Endodermal cell (in vitro differentiated cells): ENCODE measurements at places on chromosomes 16 and 17. TPM values are rescaled to one million over a fixed set of nuclear protein-coding genes. Genes with fewer than 3 reads are reported as not detected.

Gene CALCOCO2
- 40.8 to 46.5 TPM (median 45.2 TPM) in 3 replicates for total RNA-seq

DNA sequence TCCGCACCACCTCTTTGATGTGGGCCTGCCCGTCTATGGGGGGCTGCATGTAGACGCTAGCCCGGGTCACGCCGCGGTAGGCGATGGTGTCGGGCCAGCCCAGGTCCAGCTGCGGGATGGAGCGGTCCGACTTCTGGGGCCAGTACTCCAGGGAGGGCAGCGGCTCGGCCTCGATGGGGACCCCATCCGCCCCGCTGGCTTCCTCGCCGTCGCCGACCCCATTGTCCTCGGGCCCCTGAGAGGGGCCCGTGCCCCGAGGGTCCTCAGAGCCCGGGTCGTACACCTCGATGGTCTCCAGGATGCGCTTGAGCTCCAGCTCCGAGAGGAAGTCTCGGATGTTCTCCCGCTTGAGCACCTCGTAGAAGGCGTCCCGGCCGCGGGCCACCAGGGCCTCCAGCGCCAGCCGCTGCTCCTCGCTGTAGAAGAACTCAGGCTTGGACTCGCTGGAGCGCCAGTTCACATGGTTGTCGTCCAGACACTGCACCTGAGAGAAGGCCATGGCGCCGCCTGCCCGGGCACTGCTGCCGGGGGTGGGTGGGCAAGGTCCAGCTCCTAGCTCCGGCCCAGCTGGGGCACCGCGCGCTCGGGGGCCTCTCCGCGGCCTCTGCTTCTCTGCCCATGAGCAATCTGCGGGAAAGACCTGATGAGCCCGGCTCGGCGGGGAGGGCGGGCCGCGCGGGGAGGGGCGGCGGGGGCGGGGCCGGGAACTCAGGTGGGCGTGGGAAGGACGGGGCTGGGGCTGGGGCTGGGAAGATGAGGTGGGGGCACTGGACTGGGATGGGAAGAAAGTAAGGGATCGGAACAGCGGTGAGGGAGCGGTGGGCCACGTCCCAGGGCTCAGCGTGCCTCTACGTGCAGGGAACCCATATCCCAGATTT, 782 bp downstream of the FAM83G start:
- no peaks in the 10 kb centered on the region for H3K27me3 ChIP-seq
- H3K36me3 ChIP-seq = peaks cover 21% of the 10 kb centered on the region
- DNase-seq = peak; percentile 94
- no peak overlapping the region for H3K27ac ChIP-seq
- H3K4me1 ChIP-seq = peaks cover 5% of the 10 kb centered on the region

DNA sequence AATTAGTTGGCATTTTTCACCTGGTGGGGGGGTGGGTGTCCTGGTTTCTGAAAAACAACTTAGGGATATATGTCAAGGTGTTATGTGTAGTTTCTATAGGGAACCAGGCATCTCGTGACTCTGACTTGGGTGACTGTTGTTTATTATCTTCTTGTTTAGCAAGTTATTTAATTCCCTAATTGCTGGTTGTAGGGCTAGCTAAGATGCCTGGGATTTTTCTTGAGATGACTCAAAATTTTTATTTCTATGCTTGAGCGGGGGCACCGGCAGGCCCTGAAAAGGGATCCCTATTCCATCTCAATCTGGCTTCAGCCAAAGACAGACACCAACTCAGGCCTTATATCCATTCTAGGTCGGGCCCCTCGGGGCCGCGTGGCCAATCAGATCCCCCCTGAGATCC, 3.2 kb downstream of the DPH1 start:
- no peak for DNase-seq
- no peaks in the 10 kb centered on the region for H3K27me3 ChIP-seq
- H3K36me3 ChIP-seq = peaks cover 6% of the 10 kb centered on the region
- H3K4me1 ChIP-seq = peaks cover 4% of the 10 kb centered on the region
- H3K4me3 ChIP-seq = no peak overlapping the region

GRCh38 chr17:29514792-29515191, 52.0 kb downstream of the ABHD15 start:
- H3K4me1 ChIP-seq = no peaks in the 10 kb centered on the region
- DNase-seq = no peak
- no peak overlapping the region for H3K4me3 ChIP-seq
- H3K27me3 ChIP-seq = no peaks in the 10 kb centered on the region
- H3K36me3 ChIP-seq = peaks cover 85% of the 10 kb centered on the region

Gene PRPF8
- 298 to 331 TPM (median 318 TPM) in 3 replicates for total RNA-seq

DNA sequence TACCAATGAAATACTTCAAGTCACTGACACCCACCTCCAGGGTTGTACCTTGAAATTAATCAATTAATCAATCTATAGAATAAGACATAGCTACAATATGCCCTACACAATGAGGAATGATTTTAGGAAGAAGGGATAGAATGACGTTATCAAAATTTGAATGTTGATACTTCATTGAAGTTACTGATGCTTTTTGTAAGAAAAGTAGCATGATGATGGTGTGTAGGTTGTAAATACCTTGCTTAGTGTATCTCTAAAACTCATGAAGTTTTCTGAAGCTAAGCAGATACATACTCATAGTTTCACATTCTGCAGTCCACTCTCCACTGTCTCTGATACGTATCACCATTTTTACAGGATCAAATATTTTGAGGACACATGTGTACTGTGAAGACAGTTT, 670.4 kb upstream of the GOT2 start:
- no peak for DNase-seq
- H3K4me1 ChIP-seq = no peaks in the 10 kb centered on the region
- no peak overlapping the region for H3K27ac ChIP-seq
- no peak overlapping the region for H3K4me3 ChIP-seq
- H3K27me3 ChIP-seq = no peaks in the 10 kb centered on the region

GRCh38 chr16:3738128-3738527, 20.8 kb upstream of the TRAP1 start:
- H3K27ac ChIP-seq = no peak overlapping the region
- H3K36me3 ChIP-seq = peaks cover 85% of the 10 kb centered on the region
- DNase-seq = no peak
- H3K4me3 ChIP-seq = no peak overlapping the region
- peaks cover 5% of the 10 kb centered on the region for H3K4me1 ChIP-seq
- no peaks in the 10 kb centered on the region for H3K27me3 ChIP-seq

GRCh38 chr16:8720080-8720966, 45.9 kb downstream of the ABAT start:
- peak overlapping the region; percentile 100 for H3K27ac ChIP-seq
- no peaks in the 10 kb centered on the region for H3K27me3 ChIP-seq
- no peaks in the 10 kb centered on the region for H3K36me3 ChIP-seq
- H3K4me3 ChIP-seq = no peak overlapping the region
- DNase-seq = peak; percentile 70
- H3K4me1 ChIP-seq = no peaks in the 10 kb centered on the region

DNA sequence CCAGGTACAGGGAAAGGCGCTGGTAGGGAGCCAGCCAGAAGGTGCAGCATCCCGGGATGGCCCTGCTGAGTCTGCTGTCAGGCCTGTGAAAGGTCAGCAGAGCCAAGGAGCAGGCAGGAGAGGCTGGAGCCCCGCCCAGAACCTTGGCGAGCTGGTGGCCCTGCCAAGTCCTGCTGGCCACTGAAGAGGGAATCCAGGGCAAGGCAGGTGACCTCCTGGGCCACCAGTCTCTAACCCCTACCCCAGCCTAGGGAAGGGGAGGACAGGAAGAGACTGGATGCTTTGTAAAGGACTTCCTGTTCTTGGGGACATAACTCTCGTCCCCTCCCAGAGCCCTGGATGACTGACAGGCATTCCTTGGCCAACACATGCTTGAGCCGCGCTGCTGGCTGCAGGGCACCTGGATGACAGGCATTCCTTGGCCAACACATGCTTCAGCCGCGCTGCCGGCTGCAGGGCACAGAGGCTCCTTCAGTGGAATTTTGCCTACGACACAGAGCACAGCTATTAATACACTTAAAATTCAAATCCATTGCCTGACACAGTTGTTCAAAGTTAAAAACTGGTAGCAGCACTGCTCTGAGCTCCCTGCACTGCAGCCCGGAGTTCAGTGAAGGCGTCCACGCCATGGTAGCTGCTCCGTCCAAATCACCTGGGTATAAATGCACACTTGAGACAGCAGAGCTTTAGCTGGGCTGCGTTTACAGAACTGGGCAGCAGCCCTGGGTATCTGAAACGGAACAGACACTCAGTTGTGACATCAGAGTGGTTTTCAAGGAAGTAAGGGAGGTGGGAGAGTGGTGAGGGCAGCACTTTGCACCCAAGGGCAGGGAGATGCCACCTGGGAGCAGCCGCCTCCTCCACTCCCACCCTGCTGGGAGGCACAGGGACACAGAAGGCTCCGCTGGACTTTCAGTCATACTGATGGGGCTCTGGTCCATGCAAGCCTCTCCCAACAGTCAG, 2.0 kb upstream of the BRICD5 start:
- H3K36me3 ChIP-seq = peaks cover 30% of the 10 kb centered on the region
- peak overlapping the region; percentile 86 for H3K4me3 ChIP-seq
- no peak overlapping the region for H3K27ac ChIP-seq
- peaks cover 3% of the 10 kb centered on the region for H3K4me1 ChIP-seq
- H3K27me3 ChIP-seq = no peaks in the 10 kb centered on the region

Gene CORO6
- total RNA-seq = 0.92 to 1.00 TPM (median 0.97 TPM) in 3 replicates
